ENCODE measurements at places on chromosomes 16 and 17.

- no peak for DNase-seq
Measured at GRCh38 chr17:10224582-10225195, 26.3 kb upstream of the GAS7 start.

- no peak for DNase-seq
Measured at GRCh38 chr16:22843122-22843521, 29.2 kb downstream of the HS3ST2 start.

GRCh38 chr17:15108992-15109391, 156.1 kb downstream of the PMP22 start:
- no peak for DNase-seq

- DNase-seq = no peak
Measured at GRCh38 chr16:68396481-68396880, 51.8 kb downstream of the SMPD3 start.

- no peak for DNase-seq
Measured at GRCh38 chr17:20611309-20611708, 31.8 kb downstream of the CDRT15L2 start.
